Glutamatergic neuron (in vitro differentiated cells): ENCODE measurements at places on chromosomes 7 and 10.

DNA sequence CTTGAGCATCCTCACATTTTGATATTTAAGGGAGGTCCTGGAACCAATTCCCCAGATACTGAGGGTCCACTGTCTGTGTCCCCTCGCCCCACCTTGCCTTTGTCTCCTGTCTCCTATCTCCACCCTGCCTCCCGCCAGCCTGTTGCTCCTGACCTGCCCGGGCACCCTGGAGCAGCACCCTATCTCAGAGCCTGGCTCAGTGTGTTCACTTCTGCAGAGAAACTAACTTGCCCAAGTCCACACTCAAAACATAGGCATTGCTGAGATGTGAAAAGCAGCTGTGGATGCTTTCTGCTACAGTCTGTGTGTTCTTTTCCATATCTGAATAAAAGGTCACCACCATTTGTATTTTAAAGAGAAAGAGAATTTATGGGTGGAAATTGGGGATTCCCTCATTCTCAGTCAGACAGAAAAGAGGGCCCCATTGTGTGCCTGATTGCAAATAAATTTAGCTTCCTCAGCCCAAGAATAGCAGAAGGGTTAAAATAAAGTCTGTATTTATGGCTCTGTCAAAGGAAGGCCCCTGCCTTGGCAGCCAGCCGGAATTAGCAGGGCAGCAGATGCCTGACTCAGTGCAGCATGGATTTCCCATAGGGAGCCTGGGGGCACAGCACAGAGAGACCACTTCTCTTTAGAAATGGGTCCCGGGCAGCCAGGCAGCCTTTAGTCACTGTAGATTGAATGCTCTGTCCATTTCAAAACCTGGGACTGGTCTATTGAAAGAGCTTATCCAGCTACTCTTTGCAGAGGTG lies 161.3 kb downstream of the EGFR start:
- DNase-seq: no peak

- DNase-seq: no peak
Measured at GRCh38 chr10:16612115-16612980, 90.7 kb upstream of the C1QL3 start.

DNA sequence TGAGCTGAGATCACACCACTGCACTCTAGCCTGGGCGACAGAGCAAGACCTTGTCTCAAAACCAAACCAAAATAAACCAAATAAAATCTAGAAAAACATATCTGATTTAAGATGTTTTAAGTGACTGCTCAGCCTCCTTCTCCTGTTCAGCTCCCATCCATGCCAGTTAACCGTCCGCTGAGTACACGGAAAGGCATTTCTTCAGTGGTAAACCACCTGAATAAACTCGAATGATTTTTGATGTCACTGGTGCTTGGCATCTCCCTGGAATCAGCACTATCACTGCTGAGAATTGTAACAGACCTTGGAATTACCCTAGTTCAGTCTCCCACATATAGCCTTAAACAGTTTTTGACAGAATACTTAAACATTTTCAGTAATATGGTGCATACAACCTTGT lies 24.1 kb upstream of the NRCAM start:
- no peak for DNase-seq

- DNase-seq: no peak
Measured at GRCh38 chr10:113442336-113442735, 110.5 kb upstream of the HABP2 start.

DNA sequence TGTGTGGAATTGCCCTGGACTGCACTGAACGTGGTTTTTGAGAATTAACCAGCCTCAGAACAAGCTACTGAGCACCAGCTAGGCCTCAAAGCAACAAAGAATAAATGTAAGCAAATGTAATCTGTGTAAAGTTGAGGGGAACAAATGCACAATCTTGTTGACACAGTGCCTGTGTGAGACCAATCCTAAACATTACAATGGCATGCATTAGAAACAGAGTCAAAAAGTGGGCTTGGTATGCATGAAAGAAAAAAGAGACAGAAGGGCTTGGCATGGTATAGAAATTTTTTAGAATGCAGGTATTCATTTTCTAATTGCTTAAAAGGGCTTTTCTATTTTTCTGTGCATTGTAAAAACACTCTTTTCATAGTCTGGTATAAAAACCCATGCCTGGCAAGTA lies 224.3 kb downstream of the POU6F2 start:
- no peak for DNase-seq

- no peak for DNase-seq
Measured at GRCh38 chr10:6346631-6347030, 143.9 kb downstream of the PFKFB3 start.

DNA sequence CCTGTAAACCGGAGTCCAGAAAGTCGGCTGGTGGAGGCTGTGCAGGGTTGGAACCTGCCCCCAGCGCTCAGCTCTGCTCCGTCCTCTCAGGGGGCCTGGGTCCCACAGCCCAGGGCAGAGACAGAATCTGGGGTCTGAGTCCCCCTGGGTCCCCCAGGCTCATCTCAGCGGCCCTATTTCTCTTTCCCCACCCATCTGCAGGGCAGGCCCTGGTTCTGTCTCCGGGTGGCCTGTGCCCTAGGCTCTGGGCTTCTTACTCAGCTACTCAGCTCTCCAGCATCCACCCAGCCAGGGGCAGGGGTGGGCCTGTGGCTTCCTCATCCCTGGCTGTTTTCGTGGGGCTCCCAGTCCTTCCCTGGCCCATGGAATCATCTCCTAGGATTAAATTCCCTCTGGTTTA lies 183.4 kb downstream of the ADARB2 start:
- peak; percentile 8 for DNase-seq

DNA sequence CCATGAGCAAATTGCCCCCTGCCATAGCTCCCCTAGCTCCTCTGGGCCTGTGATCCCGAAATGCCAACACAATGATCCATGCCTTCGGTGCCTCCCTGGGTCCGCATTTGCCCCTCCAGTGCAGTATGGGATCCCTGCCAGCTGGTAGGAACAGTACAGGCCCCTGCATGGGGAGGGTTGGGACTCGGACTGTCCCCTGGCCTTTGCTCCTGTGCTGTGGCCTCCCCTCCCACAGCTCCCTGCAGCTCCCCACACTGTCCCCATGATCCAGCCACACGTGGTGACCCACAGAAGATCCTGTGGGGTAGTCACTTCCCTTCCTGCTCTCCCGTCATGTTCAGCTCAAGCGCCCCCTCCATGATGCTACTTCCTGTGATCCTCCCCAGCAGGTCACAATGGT lies 140.3 kb downstream of the MAPK8 start:
- no peak for DNase-seq

DNA sequence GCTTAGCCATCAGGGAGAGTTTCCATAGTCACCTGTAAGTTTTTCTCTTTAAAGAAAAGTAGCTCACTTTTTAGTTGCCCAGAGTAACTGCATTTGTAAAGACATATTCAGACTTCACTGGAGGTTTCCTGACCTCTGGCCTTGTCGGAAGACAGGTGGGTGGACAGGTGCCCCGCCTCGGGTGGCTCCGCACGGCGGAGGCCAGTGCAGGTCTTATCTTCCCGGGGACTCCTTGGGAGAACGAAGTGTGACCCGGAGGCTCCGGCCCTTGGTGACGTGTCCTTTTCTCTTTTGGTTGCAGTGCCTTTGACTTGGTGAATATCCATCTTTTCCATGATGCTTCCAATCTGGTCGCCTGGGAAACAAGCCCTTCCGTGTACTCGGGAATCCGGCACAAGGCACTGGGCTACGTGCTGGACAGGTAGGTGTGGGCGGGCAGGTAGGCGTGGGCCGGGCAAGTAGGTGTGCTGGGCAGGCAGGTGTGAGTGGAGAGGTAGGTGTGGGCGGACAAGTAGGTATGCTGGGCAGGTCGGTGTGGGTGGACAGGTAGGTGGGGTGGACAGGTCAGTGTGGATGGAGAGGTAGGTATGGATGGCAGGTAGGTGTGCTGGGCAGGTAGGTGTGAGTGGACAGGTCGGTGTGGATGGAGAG lies 75.8 kb downstream of the NKX6-2 start:
- no peak for DNase-seq

DNA sequence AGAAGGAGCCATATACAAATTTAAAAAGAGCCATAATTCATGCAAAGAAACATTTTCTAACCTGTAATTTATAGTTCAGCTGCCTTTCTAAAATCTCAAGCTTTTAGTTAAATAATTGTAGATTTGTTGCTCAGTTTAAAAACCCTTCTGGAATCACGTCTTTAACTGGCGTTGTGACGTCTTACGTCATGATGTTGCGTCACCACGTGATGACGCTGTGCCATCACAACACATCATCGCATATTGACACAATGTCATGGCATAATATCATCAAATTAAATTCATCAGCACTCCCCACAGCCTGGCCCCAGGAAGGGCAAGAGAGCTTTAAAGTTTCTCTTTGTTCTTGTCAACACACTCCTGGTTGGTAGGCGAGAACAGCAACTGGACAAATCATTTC lies 194.8 kb downstream of the GRM8 start:
- no peak for DNase-seq

DNA sequence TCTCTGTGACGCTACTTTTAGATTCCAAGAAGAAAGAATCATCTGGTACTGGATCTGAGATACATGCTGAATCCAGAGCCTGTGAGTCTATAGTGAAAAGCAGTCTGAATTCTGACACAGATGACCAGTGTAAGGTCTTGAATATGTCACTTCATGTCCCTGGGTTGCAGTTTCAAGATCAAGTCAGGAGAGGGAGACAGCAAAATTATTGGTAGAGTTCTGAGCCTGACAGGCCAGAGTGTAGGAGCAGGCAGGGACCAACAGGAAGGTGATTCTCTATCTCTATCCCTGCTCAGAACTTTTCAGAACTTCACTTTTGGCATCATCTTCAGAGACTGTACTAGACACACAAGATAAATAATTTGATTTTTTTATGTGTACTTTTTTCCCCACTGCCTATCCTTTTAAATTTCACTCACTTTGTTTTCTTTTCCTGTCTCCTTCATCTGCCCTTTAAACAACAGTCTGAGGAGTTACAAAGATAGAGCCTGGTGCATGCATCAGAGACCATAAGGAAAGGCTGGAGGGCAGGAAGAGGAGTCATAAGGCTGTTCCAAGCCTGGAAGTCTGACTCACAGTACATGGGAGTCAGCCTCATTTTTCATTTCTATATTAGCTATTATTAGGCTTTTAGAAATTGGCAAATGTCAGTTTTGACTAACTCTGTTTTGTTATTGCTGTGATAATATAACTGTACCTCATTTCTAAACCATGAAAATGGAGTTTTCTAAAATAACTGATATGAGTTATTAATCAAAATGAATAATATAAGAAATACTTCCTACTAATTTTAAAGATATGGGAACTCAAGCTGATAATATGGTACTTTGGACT lies 120.2 kb upstream of the TMEM229A start:
- DNase-seq: peak; percentile 16

GRCh38 chr10:131816157-131816775 lies 84.5 kb upstream of the PPP2R2D start:
- DNase-seq: no peak

DNA sequence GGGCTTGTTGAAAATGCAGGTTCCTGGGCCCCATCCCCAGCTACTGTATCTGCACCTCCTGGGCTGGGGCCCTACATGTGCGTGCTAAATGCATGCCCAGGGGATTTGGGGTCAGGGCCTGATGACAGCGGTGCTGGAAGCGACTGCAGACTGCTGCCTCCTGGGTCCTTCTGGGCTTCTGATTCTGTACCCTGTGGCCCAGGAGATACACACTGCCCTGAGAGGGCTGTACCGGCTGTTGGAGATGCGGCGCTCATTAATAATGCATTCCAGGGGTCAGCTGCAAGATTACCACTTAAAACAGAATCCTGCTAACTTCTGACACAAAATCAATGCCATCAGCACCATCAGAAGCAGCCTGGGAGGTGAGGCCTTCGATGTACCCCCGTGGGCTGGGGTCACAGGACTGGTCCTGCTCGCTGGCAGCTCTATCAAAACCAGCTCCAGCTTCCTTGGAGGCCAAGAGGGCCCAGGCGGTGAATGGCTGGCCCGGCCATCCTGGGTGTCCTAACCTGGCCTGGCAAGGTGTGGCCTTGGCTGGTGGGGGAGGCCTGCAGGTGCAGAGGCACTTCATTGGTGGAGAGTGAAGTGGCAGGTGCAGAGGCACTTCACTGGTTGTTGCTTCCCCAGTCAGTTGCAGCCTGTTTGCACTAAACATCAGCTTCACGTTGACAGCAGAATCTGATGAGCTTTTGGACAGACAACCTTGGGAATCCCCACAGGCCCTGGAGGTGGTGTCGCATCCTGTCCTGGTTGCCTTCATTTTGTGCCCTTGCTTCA lies 79.2 kb downstream of the GLRX3 start:
- DNase-seq: peak; percentile 42

- DNase-seq: no peak
Measured at GRCh38 chr10:58734116-58734515, 221.4 kb downstream of the BICC1 start.

DNA sequence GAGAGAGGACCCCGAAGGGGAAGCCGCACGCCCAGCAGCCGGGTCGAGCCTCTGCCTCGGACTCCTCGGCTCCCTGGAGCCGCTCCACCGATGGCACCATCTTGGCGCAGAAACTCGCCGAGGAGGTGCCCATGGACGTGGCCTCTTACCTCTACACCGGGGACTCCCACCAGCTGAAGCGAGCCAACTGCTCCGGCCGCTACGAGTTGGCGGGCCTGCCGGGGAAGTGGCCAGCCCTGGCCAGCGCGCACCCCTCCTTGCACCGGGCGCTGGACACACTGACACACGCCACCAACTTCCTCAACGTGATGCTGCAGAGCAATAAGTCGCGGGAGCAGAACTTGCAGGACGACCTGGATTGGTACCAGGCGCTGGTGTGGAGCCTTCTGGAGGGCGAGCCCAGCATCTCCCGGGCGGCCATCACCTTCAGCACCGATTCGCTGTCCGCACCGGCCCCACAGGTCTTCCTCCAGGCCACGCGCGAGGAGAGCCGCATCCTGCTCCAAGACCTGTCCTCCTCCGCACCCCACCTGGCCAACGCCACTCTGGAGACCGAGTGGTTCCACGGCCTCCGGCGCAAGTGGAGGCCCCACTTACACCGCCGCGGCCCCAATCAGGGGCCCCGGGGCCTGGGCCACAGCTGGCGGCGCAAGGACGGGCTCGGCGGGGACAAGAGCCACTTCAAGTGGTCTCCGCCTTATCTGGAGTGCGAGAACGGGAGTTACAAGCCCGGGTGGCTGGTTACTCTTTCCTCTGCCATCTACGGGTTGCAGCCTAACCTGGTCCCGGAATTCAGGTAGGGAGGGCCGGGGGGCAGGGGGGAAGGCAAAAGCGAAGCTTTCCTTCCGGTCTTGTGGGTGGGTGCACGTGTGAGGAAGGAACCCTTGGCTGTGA lies 973 bp downstream of the GPR158 start:
- DNase-seq: peak; percentile 44

DNA sequence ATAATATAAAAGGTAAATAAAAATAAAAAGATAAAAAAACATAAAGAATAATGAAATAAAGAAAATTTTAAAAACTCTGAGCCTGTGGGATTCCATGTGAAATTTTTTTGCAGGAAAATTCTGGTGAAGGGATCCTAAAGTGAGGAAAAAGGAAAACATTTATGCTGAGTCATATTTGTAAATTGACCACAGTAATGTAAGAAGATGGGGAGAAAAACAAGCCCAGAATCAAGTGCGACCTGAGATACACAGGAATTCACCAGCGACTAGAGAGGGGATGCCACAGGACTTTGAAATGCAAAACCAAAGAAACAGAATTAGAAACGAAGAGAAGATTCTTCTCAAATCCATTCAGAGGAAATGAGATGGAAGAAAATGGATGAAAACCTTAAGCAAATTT lies 133.8 kb upstream of the PFKP start:
- no peak for DNase-seq

- DNase-seq: peak; percentile 71
Measured at GRCh38 chr10:73910764-73911552, at the start of gene PLAU. Gene PLAU, plus strand, starts transcription at chr10:73911132. Its CDS starts 424 bp downstream, at chr10:73911556.
